ENCODE measurements at places on chromosomes 5 and 9.

DNA sequence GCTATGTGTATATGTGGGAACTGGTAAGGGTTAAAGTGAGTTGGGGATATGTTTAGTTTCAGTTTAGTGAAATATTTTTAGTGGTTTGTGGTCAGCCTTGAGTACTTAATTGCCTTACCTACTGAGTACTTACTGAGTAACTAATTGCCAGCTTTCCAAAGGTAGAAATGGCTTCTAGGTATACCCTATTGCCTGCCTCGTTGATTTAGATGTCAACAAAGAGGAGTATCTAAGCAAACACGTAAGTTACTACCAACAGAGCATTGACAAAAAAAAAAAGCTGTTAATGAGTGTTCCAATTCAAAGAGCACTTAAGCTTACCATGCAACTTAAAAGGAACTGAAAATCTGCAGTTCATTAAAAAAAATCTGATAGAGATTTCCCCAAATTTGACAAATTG is 8.8 kb downstream of the ATP10B start:
- no peak for DNase-seq

DNA sequence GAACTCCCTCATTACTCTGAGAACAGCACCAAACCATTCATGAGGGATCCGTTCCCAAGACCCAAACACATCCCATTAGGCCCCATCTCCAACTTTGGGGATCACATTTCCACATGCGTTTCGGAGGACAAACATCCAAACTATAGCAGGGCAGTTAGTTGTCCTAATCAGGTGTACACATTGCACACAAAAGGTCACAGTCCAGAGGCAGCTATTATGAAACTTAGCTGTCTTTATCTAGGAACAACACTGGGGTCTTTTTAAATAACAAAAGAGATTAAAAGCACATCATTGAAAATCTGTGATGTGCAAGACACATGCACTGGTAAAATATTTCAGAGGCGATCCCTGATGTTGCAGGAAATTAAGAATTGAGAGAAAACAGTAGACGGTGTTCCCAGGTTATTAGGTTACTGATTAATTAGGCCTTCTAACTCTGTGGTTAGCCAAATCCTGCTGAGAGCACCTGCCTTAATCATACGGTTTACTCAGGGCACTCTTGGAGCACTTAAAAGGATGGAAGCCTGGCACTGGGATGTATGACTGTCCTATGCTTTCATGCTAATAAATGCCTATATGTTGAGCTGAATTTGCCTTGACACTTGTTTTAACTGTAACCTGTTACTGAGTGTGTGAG is 1574.5 kb upstream of the WWC1 start:
- DNase-seq = no peak

DNA sequence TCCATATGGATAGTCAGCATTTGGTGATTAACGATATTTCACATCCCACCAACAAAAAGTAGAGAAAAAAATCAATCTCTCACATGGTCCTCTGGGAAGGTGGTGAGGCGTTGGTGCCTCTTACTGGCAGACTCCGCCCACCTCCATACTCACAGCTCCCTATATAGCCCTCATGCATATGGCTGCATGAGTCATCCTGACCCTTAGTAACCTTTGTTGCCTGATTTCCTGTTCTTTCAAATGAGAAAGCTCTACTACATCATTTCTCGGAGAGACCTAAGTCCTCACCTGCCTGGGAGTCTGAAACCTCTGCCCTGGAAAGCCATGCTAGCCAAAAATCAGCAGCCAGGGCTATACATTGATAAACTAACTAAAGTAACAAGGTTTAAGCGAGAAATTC is 33.3 kb upstream of the ABCA1 start:
- DNase-seq = no peak

DNA sequence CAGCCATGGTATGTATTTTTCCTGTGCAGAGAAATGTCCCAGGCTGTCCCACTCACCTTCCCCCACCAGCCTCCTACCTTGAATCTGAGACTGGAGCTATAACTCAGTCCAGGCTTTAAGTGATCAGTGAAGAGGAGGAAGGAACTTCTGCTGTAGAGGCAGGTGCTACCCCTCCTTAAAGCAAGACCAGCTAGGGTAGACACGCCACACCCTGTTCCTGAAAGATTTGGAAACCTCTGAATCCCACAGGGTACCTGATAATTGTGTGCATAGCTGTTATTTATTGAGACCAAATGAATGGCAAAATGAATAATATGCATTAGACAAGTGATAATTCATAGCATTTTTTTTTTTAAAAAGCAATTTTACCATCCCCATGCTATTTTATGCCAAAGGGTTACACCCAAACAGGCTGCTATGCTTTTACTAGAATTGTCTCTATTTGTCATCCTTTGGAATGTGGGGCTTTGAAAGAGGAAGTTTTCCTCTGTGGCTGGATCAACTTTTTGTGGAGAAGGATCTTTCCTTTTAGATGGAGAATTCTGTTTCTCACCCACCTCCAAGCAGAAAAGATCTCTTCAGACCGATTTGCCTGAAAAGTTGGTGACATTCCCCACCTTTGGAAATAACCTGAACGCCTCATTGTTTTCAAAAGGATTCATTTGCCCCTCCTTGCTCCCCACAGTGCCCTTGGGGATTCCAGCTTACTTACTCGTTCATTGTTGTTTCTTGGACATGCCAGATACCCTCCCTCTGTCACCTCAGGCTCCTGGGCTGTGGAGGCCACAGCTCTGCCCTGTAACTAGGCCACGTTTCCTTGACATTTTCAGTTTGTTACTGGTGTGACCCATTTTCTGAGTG is 248.7 kb downstream of the NR3C1 start:
- DNase-seq = no peak
